ENCODE measurements at places on chromosomes 2 and 18. TPM values are rescaled to one million over a fixed set of nuclear protein-coding genes. Genes with fewer than 3 reads are reported as not detected.

The CCL20 gene
- not detected for total RNA-seq

The SLC4A5 gene
- total RNA-seq: 1.3 TPM

DNA sequence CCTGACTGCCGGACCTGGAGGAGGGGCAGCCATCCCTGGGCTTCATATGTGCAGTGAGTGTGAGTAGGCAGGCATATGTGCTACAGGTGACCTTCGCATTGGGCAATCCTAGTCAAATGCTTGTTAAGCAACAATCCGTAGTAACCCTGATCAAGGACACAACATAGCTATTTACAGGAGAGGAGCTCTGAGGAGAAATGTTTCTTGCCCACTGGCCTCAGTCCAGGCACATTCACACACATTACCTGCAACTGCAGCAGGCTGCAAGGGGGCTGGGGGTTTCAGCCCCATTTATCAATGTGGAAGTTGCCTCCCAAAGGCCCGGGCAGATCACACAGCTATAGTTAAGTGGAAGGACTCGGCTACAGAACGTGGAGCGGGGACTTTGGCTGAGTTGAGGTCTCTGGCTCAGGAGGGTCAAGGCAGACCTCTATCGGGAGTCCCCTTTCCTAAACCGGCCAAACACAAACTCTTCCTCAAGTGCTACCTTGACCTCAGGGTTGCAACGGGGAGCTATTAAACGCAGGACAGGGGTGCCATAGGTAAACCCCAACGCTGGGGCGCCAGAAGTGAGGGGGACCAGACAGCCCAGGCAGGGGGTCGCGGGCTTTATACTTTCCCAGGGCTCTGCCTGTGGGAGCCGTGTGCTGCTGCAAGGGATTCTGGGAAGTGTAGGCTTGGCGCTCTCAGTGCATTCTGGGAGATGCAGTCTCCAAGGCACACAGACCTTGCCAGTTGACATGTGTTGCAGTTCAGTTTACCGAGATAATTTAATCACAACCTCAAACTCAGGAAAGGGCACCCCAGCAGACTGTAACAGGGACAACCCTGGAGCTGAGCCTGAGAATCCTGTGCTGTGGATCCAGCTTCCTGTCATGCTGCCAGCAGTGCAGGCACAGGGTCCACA lies 9.4 kb downstream of the KHK start:
- peak; percentile 73 for DNase-seq

- no peak for DNase-seq
Observed at GRCh38 chr2:43803113-43803512, 29.3 kb downstream of the DYNC2LI1 start.

DNA sequence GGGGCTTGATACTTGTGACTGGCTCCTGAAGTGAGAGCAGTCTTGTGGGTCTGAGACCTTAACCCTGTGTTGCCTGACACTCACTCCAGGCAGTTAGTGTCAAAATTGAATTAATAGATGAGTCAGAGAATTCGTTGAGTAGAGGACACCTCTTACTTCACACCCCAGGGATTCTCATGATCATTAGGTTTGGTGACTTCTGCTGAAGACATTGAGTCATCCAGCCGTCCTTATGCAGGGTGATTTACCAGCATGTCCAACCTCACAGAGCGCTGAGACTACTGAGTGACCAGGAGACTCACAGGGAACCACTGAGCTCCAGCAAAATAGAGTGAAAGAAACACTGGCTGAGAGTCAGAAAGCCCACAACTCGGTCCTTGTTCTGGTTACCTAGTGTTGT lies 36.0 kb upstream of the EVA1A start:
- DNase-seq: no peak
